GDM1 (cell line): ENCODE measurements at places on chromosomes 2 and 18.

DNA sequence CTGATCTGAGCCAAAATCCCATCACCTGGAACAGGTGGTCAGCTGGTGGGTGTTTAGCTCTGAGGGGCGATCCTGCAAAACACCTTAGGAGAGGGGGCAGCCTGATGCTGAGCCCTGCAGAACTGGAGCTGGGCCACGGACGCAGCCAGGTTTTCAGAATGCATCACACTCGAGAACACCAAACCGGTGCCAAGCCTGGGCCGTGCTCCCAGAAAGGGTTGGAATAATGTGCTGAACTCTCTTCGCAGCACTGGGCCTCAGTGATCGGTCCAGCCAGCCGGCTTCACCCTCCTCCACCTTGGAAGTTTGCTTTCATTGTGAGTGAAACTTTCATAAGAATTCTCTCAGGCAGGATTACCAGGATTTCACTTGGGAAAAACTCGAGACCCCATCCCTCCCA, 56.5 kb upstream of the TTC39C start:
- no peak for DNase-seq

DNA sequence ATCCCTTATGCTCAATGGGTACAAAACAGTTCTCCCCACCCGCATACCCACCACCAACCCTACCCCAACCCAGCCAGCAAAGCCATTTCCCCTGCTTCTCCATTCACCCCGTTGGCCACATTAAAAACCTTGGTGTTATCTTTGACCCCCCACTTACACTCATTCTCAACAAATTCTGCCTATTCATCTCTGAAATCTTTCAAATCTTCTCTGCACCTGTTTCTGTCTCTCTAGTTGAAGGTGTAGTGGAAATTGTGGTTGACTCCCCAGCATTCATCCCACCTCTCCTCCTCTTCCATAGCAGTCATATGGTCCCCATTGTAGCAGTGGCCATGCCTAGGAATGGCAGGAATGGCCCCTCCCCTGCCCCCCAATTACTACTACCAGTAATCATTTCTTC, 20.5 kb upstream of the TET3 start:
- no peak for DNase-seq

- no peak for DNase-seq
These were observed 11.0 kb downstream of the FABP1 start for GRCh38 chr2:88116669-88117432.

DNA sequence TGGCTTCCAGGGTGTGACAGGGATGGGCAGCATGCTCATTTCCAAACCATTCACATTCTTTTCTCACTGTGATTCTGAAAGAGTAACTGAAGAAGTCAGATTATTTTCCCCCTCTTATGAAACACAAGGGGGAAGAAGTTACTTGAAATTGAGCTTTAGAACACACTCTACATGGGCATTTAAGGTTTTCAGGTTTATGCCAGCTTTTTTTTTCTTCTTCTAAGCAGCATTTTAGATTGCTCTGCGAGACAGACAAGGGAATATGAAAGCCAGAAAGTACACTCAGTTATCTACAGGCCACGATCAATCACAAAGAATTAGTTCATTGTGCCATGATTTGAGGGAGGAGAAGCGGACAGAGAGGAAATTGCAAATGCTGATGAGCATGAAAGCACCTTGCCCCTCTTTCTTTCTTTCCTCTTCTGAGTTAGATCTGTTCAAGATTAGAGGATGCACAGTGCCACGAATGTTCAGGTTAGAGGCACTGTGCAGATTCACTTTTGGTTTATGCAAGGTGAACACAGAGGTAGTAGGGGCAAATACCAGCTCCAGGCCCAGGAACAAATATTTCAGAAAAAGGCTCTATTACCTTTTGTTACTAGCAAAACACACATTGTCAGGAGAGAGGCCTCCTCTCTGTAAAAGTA, 49.2 kb downstream of the CXCR4 start:
- DNase-seq: no peak

- DNase-seq: no peak
These were observed 517.2 kb downstream of the PLCL1 start for GRCh38 chr2:198321522-198322088.
